ENCODE measurements at places on chromosomes 4 and X.

- no peak for DNase-seq
Observed at GRCh38 chrX:128156204-128156603, 104.0 kb upstream of the ACTRT1 start.

- DNase-seq: no peak
Observed at GRCh38 chrX:77431227-77431626, 16.0 kb upstream of the FGF16 start.

DNA sequence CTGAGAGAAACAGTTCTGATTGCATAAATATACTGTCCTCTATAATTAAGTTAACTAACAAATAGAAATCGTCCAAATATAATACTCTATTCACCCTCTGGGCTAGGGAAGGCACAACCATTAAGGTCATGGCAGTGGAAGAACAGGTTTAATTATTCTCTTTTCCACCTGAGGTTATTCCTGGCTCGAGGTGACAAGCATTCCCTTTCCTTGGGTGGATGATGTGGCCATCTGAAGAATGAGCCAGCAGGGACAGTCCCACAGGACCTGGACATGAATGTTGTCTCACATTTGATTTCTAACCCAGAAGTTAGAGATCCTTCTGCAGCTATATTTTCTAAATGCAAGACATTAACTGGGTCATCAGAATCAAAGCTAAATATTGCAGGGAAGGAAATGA, 5.5 kb downstream of the IBSP start:
- DNase-seq: no peak

GRCh38 chrX:20499763-20500162, 233.1 kb upstream of the RPS6KA3 start:
- DNase-seq: no peak

GRCh38 chr4:112189754-112190153, 41.8 kb upstream of the AP1AR start:
- DNase-seq: no peak

DNA sequence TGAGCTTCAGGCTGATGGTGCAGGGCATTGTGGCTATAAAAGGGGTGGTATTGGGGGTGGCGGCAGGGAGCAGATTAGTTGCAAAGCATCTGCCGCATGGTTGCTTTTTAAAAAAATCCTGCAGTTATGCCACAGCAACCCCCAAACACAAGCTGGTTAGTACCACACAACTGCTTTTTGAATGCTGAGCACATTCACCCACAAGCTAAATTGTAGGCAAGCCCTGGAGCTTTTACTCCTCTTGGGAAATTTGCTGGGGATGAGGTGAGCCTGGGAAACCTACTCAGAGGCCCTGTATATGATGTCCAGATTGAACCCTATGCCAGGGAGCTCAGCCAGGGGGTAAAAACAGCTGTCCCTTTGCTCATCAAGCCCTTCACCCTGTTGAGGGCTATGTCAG, 33.8 kb upstream of the TRIM2 start:
- DNase-seq: peak; percentile 54

GRCh38 chr4:140070366-140070765, 83.6 kb downstream of the MAML3 start:
- DNase-seq: no peak

GRCh38 chrX:150085881-150086280, 147.6 kb upstream of the EOLA2 start:
- no peak for DNase-seq

- no peak for DNase-seq
Observed at GRCh38 chrX:39716802-39717540, 380.8 kb downstream of the BCOR start.

- no peak for DNase-seq
Observed at GRCh38 chrX:31702222-31702621, 630.4 kb upstream of the FTHL17 start.

DNA sequence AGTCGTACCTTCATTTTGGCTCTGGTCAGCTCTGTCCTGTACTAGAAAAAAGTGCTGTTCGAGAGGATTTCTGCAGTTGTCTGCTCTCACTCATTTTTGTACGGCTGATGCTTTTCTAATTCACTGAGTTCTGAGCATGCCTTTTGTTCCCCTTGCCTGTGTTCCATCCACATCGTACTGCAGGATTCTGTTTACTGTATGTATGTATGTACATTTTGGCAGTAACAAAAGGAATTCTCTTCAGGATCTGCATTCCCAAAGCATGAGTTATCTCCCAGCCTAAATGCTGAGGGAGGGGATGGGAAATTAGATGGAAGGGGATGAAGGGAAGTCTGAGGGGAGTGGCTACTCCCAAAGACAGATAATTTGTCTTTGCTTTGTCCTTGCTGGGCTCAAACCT, 87.6 kb downstream of the GBA3 start:
- no peak for DNase-seq

DNA sequence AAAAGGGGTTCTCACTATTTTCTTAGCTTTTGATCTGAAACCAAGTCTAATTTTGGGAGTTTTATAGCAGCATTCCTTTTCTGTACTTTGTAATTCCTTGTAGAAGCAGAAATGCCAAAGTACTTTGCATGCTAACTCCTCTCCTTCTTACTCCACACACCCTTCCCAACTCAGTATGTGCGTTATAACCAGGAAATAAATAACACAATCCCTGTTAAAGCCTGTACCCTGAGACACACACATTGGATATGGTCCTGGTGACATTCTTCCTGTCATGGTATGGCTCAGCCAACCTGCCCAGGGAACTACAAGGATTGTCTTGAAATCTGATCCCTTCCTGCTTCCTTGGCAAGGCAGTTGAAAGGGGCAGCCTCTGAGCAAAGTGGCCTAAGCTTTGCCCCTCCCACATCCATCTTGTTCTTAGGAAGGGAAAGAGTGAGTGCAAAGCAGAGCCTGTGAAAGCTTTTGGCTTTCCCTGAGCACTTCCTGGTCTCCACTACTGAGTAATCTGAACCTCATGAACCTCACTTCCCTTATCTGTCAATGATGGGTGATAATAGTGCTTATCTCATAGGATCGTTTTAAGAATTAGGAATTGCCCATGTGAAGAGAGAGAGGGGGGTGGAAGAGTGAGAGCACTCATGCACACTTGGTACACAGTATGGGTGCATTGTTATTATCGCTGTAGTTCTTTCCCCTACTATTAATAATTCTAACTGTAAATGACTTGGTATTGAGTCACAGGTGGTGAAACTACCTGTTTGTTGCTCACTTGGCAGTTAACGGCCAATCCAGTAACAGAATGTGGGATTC, 109.3 kb downstream of the AFF2 start:
- no peak for DNase-seq

Data from hippocampal formation (tissue), 2 donors.